ENCODE measurements at places on chromosomes 12 and 14.
A peak's percentile ranks its signal among the peaks of the same experiment; 100 is the strongest.

- DNase-seq, result no peak
Observed at GRCh38 chr12:25977047-25977446, 18.6 kb downstream of the RASSF8 start.

DNA sequence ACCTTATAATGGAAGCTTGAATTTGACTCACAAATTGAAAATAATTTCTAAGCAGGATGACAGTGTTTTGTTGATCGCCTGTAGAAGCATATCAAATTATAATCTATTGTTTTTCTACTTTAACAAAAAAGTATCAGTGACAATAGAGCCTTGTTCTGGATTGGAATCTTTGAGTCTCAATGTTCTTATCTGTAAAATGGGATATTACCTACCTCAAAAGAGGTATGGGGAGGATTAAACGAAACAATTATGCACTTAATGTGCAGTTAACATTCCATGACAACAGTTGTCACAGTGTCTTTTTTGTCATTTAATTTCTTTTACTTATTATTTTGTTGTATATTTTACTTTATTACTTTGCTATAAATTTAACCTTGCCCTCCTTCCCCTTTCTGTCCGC, 1.1 kb downstream of the RTRAF start:
- DNase-seq, result no peak

DNA sequence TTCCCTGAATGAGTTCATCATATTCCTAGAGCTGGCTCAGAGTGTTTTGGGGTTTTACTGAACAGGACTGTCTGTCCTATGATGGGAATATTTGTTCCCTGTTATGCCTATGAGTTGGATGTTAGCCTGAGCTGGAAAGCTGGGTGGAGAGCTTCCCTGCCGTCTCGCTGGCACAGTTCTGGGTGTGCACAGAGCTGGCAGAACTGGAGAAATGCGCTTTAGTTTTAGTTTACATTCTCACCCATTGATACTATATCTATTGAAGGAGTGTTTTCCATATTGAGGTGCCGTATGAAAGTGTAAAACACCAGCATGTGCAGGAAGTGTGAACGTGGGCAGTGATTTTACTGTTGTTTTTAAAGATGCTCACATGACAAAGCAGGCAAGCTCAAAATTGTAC, 462.3 kb downstream of the EGLN3 start:
- DNase-seq, result no peak

DNA sequence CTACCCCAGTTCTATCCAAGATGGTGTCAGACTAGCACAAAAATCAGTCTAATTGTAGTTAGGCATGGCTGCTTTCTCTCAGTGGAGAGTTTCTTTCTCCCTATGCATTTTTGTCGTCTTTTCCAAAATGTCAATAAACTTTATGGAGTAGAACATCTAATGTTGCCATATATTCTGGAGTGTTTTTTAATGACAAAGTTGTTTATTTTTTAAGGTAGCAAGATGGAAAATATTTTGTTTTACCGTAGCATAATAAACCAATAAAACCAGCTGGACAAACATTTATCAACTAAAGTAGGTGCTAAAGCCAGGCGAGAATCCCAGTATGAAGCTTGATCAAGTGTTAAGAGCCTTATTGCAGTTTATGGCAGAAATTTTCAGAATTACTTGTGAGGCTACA, 146.3 kb downstream of the TMTC2 start:
- DNase-seq, result no peak

DNA sequence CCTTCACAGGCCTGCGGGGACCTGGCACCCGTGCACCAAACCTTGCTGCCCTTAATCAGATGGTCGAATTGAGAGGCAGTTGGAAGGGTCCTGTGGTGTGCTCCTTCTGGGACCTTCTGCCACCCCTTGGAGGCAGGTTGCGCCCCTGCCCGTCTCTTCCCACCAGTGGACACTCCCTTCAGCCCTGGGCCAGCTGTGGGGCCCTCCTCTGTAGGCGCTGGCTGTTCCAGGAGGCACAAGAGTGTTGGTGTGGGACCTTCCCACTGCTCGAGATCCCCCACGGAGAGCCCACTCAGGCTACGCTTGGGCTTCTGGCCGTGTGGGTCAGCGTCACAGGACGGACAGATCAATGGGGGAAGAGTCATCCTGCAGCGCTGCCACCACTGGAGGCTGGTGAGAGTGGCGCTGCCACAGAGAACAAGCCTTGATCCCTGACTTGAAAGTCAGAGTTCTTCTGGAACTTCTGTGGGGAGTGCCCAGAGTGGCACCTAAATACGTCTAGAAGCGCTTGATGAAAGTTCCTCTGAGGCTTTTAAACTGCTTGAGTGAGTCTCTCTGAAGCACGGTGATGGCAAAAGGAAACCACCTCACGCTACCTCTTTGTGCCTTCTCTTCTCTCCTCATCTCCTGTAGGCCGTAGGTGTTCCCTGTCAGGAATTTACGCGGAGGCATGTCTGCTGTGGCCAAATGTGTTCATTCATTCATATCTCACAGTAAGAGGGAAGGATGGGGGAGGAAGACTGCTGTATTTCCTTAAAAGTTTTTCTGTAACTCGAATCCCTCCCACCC, 48.3 kb downstream of the TRAF3 start:
- DNase-seq, result no peak

- DNase-seq, result no peak
Observed at GRCh38 chr14:90533591-90534021, 136.8 kb downstream of the CALM1 start.

- DNase-seq, result no peak
Observed at GRCh38 chr12:46452061-46452615, 79.6 kb upstream of the SLC38A2 start.

GRCh38 chr14:69755296-69755695, 11.6 kb upstream of the SRSF5 start:
- DNase-seq, result no peak

- no peak for DNase-seq
Observed at GRCh38 chr12:97292588-97292987, 170.0 kb upstream of the RMST start.

DNA sequence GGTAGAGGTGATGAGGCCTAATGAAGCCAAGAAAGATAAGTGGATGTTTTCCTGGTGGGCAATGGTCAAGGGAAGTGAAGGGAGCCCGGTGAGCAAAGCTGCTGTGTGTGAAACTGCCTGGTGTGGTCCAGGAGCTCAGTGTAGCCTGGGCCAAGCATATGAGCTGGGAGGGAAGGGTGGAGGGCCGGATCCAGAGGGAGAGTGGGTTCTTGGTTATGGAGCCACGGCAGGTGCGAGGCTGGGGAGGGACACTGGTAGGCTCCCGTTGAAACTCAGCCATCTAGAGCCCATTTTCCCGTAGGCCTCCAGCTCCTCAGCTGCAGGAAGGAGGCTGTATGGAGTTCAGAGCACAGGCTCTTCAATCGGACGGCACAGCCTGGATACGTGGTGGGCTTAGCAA, 10.2 kb upstream of the CLMN start:
- no peak for DNase-seq

DNA sequence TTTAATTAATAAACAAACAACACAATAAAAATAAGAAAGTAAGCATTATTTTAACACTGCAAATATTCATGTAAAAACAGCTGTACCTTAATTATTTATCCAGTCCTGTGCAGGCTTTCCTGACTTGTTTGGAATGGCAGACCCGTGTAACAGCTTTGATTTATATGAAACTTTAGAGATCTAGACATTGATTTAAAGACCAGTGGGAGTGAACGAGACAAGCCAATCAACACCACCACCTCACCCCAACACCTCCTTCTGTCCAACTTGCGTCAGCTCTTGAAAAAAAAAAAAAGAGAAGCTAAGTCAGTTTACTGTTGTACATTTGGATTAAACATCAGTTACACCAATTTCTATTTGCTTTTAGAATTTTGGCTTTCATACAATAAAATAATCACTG, 22.3 kb downstream of the SLC38A4 start:
- no peak for DNase-seq

- DNase-seq, result peak; percentile 62
Observed at GRCh38 chr14:59161561-59162175, 26.8 kb upstream of the DAAM1 start.

DNA sequence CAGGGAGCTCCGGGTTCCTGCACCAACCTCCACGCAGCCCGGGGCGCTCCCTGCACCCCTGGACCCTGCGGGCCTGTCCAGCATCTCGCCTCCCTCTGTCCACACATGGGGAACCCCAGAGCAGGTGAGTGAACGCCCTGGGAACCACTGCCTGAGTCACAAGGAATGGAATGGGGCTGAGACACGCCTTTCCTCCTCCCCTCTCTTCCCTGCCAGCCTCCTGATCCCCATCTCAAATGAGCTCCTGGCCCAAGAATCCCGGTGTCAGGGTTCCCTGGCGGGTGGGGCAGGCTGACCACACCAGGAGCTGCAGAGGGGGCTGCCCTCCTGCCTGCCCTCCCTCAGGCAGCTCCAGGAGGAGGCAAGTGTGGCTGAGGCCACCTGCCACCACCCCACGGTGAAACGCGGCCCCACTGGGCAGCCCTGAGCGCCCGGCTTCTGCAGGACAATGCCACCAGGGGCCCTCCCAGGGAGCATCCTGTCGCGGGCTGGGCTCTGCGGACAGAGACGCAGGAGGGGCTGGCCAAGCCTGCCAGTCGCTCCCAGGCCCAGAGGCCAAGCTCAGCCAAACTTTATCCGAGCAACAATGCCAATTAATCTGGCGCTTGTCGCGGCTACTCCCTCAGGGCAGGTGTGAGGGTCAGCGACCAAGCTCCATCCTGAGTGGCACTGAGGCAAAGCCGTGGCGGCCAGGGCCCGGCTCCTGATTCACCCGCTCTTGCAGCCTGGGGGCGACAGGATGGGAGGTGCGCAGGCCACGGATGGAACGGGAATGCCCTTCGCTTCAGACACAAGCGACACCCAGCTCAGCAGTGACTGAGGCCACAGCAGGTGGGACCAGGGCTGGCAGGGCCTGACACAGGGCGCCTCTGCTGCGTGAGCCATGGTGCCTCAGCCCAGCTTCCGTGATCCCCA, 44.3 kb downstream of the GALNT9 start:
- no peak for DNase-seq

- no peak for DNase-seq
Observed at GRCh38 chr14:53148671-53149070, 4.5 kb downstream of the DDHD1 start.

- no peak for DNase-seq
Observed at GRCh38 chr14:63174760-63175191, 29.5 kb upstream of the RHOJ start.

DNA sequence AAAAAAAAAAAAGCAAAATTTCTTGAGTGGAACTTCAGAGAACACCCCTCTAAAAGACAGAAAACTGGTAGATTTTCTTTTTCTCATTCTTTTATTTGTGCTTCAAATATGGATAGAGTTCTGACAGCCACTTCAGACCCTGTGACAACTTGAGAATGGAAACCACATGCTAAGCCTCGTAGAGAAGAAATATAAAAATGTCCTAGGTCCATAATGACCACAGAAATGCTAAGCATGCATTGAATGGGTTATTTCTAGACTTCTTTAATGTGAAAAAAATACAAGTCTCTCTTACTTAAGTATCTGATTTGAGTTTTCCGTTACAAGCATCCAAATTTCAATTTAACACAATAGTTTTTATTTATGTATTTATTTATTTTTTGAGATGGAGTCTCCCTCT, 28.3 kb upstream of the DIO2 start:
- no peak for DNase-seq

DNA sequence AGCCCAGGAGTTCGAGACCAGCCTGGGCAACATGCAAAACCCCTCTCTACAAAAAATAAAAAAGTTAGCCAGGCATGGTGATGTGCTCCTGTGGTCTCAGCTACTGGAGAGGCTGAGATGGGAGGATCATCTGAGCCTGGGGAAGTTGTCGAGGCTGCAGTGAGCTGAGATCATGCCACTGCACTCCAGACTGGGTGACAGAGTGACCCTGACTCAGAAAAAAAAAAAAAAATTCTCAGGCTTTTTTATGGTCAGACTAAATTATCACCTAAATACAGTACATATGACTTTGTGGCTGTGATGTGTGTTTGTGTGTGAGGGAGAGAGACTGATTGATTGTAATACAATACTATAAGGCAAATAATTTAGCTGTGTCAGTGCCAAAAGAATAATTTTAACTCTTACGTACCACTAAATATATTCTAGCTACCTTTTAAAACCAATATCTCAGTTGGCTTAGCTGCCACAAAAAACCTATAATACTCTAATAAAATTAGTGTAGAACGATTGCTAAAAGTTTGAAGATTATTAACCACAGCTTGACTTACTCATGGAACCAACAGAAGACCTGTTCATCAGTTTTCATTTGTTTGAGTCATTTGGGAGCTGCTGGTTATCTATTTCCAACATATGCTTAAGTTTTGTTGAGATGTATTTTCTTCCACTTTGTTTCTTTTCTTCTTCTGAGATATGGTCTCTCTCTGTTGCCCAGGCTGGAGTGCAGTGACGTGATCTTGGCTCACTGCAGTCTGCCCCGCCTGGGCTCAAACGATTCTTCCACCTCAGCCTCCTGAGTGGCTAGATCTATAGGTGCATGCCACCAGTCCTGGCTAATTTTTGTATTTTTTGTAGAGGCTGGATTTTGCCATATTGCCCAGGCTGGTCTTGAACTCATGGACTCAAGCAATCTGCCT, 58.0 kb downstream of the DIP2B start:
- no peak for DNase-seq

DNA sequence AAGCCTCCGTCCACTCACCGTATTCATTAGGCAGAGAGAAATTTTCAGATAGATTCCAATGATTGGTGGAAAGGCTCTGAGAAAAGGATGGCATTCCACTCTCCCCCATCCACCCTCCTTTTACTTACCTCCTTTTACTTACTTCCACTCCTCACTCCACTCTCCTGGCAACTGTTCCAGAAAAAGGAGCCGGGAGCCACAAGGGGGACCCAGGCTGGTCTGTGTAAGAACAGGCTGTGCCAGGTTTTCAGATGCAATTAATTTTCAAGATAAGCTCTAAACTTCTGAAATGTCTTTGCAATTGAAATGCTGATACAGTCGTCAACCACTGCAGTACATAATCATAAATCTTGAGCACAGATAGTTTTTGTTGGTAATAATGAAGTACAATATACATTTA, 248.8 kb downstream of the ANO6 start:
- DNase-seq, result no peak

- no peak for DNase-seq
Observed at GRCh38 chr14:69034612-69035262, 55.6 kb upstream of the ACTN1 start.
